ENCODE measurements at places on chromosomes 4 and X.

DNA sequence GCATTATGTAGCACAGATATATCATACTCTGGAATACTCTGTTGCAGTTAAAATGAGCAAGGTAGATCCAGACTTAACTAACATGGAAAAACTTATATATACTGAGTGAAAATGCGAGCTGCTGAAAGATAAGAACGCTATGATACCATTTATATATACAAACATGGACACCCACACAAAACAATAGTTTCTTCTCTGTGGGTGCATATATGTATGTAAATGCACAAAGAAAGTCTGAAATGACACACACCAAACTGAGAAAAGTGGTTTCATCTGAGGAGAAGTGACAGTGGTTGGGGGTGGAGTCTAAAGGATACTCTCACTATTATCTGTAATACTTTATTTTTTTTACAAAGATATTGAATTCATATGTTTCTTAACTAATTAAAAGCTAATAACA is 12.2 kb upstream of the FGF2 start:
- no peaks in the 10 kb centered on the region for H3K27me3 ChIP-seq
- no peak overlapping the region for H3K4me3 ChIP-seq
- DNase-seq: no peak
- no peak overlapping the region for H3K27ac ChIP-seq
- H3K36me3 ChIP-seq: no peaks in the 10 kb centered on the region

- DNase-seq: no peak
- no peak overlapping the region for H3K27ac ChIP-seq
- no peaks in the 10 kb centered on the region for H3K36me3 ChIP-seq
- H3K27me3 ChIP-seq: no peaks in the 10 kb centered on the region
- H3K4me3 ChIP-seq: no peak overlapping the region
Observed at GRCh38 chr4:144411700-144412099, 234.3 kb upstream of the HHIP start.

- H3K4me1 ChIP-seq: peaks cover 3% of the 10 kb centered on the region
- H3K27me3 ChIP-seq: no peaks in the 10 kb centered on the region
- DNase-seq: no peak
Observed at GRCh38 chr4:175282407-175282806, 364.2 kb downstream of the ADAM29 start.

GRCh38 chr4:99655308-99656081 is 2.1 kb downstream of the C4orf54 start:
- DNase-seq: no peak
- H3K36me3 ChIP-seq: no peaks in the 10 kb centered on the region
- no peak overlapping the region for H3K4me3 ChIP-seq
- H3K27me3 ChIP-seq: no peaks in the 10 kb centered on the region
- no peaks in the 10 kb centered on the region for H3K4me1 ChIP-seq

- H3K27me3 ChIP-seq: peaks cover 4% of the 10 kb centered on the region
- no peaks in the 10 kb centered on the region for H3K36me3 ChIP-seq
- peaks cover 11% of the 10 kb centered on the region for H3K4me1 ChIP-seq
Observed at GRCh38 chr4:98583265-98583664, 75.1 kb downstream of the TSPAN5 start.

- no peaks in the 10 kb centered on the region for H3K36me3 ChIP-seq
- no peak overlapping the region for H3K4me3 ChIP-seq
- no peak overlapping the region for H3K27ac ChIP-seq
- H3K27me3 ChIP-seq: peaks cover 5% of the 10 kb centered on the region
- peaks cover 17% of the 10 kb centered on the region for H3K4me1 ChIP-seq
Observed at GRCh38 chr4:3786196-3786869, 20.1 kb downstream of the ADRA2C start.

GRCh38 chr4:110620322-110620690 is 2.6 kb downstream of the PITX2 start:
- peak overlapping the region; percentile 73 for H3K4me3 ChIP-seq
- peaks cover 27% of the 10 kb centered on the region for H3K4me1 ChIP-seq

GRCh38 chr4:100340512-100341485 is 150.5 kb upstream of the DDIT4L start:
- H3K4me1 ChIP-seq: no peaks in the 10 kb centered on the region
- no peak overlapping the region for H3K4me3 ChIP-seq
- H3K27me3 ChIP-seq: no peaks in the 10 kb centered on the region
- no peak for DNase-seq

DNA sequence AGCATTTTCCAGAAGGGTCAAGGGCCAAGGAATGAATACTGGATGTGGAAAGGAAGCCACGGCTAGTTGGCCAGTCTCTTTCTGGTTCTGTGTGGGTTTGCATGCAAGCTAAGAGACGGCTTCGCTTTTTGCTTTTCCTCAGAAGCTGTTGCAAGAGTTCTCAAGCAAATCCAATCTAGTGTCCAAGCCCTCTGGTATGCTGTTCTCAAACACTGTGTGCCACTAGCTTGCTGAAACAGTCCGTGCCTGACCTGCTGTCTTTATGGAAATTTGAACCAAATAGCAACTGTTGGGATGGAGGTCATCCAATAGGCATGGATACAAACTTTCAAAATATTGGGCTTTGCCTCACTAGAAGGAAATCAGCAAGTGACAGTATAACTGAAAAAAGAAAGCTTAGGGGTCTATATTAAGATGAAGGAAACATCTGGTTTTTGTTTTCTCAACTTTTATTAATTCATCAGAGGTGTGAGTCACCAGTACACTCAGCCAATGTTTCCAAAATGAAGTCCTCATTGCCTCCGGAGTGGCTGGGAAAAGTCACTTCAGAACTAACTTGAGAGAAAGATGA is 70.5 kb downstream of the SLC9A6 start:
- no peak overlapping the region for H3K27ac ChIP-seq
- DNase-seq: no peak
- no peak overlapping the region for H3K4me3 ChIP-seq
- no peaks in the 10 kb centered on the region for H3K4me1 ChIP-seq
- H3K27me3 ChIP-seq: no peaks in the 10 kb centered on the region
- H3K36me3 ChIP-seq: no peaks in the 10 kb centered on the region

DNA sequence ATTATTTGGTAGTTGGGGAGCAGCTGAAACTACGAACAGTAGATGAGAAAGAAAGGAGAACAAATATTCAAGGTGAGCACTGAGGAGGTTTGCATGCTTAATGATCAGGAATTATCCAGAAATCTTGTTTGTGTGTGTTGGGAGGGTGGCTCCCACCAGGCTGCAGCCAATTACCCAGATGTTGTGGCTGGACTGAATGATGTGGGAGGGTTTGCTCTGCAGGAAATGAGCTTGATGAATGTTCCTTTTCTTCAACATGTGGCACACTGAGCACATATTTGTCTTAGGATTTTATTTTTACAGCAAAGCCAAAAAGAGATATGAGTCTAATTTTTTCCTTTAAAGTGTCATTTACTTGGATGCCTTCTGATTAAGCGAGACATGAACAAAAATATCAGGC is 48.3 kb upstream of the AMOT start:
- no peak overlapping the region for H3K4me3 ChIP-seq
- no peak overlapping the region for H3K27ac ChIP-seq
- H3K4me1 ChIP-seq: peaks cover 26% of the 10 kb centered on the region
- no peaks in the 10 kb centered on the region for H3K27me3 ChIP-seq

DNA sequence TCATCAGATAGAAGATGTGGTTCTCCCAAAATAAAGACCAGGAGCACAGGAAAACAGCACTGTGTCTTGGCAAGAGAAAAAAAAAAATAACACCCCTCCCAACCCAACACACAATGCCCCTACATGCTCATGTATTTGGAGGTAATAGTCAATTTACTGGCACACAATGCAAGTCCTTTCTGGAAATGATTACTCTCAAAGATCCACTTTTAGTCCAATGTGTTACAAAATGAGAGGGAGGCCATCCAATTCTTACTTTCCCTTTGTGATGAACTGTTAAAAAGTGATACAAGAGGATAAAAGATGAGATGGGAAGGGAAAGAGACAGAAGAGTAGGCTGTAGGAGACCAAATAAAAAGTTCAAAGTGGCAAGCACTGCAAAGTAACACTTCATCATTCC is 180.3 kb upstream of the DKK2 start:
- H3K4me3 ChIP-seq: no peak overlapping the region
- no peak overlapping the region for H3K27ac ChIP-seq
- peaks cover 3% of the 10 kb centered on the region for H3K4me1 ChIP-seq
- H3K36me3 ChIP-seq: no peaks in the 10 kb centered on the region
- H3K27me3 ChIP-seq: peaks cover 7% of the 10 kb centered on the region
- DNase-seq: no peak

Data from progenitor cell of endocrine pancreas (in vitro differentiated cells).